ENCODE measurements at places on chromosomes 2 and 18.
A peak's percentile ranks its signal among the peaks of the same experiment; 100 is the strongest.

GRCh38 chr2:54771166-54771885 is 47.9 kb downstream of the EML6 start:
- no peak for DNase-seq

GRCh38 chr2:216056739-216057138 is 24.9 kb downstream of the PECR start:
- no peak for DNase-seq

- no peak for DNase-seq
Observed at GRCh38 chr2:160335441-160335840, 135.4 kb upstream of the ITGB6 start.

DNA sequence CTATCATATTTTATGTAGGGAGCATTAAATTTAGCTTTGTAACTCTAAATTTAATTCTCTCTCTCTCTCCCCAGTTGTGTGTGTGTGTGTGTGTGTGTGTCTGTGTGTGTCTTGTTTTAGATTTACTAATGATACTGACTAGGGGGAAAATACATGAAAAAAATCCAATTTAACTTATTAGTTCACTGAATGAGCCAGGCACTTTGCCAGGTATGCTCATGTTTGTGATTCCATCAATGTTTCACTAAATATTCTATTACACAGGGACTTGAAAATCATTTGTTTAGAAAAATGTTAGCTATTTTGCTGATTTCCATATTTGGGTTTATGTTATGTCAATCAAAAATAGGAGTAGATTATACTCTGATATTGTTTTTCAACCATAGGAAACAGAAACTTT is 203.7 kb upstream of the ZNF804A start:
- DNase-seq, result no peak

- no peak for DNase-seq
Observed at GRCh38 chr2:144240656-144241339, 279.1 kb downstream of the ZEB2 start.

GRCh38 chr2:184677171-184677570 is 78.8 kb downstream of the ZNF804A start:
- DNase-seq, result no peak

DNA sequence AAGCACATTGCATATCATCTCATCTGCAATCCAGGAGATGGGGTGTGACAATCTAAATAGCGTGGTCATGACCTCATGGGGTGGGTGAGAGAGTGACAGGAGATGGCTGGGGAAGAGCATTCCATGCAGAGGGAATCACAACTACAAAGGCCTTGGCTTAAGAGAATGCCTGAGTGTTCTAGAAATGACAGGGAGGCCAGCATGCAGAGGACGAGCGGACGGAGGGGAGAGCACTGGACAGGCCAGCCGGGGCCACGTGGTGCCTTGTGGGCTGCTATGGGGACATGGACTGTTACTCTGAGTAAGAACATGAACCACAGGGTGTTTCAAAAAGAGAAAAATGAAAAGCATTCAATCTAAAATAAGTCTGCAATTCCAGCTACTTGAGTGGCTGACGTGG is 117.9 kb upstream of the ODC1 start:
- no peak for DNase-seq

DNA sequence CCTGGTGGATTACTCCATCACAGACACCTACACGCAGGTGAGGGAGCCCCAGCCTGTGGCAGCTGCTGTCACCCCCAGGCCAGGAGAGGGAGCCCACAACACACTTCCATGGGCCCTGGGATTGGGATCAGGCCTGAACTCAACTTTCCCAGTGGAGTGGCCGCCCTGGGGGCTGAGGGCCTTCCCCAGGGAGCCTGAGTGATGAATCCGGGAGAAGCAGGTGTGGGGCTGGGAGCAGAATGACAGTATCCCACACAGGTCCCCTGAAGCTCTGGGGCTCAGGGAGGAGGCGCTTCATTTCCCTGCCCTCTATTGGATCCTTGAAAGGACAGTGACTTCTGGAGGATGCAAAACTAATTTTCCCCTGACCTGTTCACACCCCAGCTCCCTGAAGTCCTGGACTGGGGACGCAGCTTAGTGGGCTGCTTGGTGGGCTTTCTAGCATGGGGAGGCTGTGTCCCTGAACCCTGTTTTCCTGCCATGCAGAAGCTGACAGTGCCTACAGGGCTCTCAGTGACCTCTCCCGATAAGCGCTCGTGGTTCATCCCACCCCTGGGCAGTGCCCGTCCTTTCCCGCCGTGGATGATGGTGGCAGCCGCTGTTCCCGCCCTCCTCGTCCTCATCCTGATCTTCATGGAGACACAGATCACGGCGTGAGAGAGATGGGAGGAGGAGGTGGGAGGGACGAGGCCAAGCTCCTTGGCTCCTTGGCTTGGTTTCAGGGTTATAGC is 11.0 kb downstream of the SLC4A3 start:
- DNase-seq, result no peak

- DNase-seq, result no peak
Observed at GRCh38 chr2:64738026-64738425, 84.3 kb upstream of the SERTAD2 start.

- peak; percentile 57 for DNase-seq
Observed at GRCh38 chr2:173963323-173963816, 1.8 kb downstream of the SP3 start.

DNA sequence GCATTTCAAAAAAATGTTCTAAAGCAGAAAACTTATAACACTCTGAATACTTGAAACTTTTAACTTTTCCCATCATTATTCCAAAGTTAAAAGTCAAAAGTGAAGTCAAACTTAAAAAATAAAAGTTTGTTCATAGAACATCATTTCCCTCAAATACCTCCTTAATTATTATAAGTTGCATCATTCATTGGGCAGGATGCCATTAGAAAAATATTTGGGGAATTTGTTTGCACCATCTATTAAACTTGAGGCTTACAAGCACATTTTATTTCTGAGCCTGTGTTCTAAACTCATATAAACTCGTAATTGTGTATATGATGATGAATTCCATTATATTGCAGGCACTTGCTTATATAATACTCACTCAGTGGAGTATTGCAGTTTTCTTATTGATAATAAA is 588.0 kb upstream of the NRXN1 start:
- DNase-seq, result no peak

- DNase-seq, result no peak
Observed at GRCh38 chr2:125037135-125037653, 1012.1 kb downstream of the CNTNAP5 start.

- DNase-seq, result no peak
Observed at GRCh38 chr2:159297042-159297707, 10.7 kb upstream of the WDSUB1 start.

DNA sequence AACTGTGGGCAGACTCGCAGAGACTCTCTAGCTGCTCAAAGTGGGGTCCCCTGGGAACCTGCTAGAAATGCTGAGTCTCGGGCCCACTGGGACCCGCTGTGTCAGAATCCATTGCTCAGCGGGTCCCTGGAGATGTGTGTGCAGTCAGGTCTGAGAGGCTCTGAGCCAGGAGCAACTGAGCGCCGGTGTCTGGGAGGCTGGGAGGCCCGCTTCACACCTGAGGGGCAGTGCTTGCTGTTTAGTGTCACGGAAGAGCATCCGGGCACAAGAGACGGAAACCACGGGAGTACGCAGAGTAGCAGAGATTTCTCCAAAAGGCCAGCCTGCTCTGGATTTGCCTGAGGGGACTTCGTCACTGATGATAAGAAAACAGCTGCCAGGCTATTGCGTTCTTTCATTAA is 70.1 kb downstream of the EDAR start:
- DNase-seq, result no peak

GRCh38 chr2:120239488-120240287 is 13.0 kb upstream of the RALB start:
- no peak for DNase-seq

DNA sequence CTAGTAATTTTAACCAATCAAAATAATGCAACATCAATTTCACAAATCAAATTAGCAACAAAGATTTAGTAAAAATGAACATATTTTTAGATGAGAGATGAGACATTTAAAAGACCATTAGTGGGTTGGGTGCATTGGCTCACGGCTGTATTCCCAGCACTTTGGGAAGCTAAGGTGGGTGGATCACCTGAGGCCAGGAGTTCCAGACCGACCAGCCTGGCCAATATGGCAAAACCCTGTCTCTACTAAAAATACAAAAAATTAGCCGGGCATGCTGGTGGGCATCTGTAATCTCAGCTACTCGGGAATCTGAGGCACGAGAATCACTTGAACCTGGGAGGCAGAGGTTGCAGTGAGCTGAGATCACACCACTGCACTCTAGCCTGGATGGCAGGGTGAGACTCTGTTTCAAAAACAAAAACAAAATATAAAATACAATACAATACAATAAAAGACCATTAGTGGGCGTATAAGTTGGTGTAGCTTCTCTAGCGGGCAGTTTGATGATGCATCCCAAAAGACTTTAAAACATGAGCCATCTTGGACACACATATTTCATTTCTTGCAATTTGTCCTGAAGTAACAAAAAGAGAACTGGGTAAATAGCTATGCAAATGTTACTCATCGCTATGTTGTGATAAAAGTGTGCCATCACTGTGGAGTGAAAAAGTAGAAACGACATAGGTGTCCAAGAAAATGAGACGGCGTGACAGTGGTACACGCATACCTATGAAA is 101.8 kb downstream of the COL6A3 start:
- DNase-seq, result no peak

DNA sequence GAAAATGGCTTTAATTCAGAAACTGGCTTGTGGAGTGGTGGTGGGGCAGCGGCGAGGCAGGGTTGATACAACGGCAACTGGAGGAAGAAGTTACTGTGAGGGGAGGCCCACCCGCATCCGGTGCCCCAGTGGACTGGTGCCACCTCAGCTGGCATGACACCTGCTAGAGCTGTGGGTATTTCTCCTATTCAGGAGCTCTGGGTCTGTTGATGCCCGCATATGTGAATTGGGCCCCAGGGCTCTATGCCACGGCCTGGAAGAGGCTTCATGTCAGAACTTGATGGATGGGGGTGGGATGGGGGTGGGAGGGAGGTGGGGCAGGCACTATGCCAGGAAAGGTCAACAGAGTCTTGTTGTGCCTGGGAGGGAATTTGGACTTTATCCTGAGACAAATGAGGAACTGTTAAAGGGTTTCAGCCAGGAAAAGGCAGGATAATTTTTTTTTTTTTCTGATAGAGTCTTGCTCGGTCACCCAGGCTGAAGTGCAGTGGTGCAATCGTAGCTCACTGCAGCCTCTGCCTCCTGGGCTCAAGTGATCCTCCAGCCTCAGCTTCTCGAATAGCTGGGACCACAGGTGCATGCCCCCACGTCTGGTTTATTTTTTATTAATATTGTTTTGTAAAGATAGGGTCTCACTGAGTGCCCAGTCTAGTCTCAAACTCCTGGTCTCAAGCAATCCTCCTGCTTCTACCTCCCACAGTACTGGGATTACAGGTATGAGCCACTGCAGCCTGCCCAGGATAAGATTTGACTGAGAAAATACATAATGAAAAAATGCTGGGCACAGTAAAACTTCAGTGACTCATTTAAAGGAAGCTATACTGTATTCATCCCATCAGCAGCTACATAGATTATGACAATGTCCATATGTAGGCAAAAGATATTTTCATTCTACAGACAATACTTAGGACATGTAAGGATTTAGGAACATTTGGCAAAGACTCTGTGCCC is 52.6 kb downstream of the SH2D6 start:
- no peak for DNase-seq

DNA sequence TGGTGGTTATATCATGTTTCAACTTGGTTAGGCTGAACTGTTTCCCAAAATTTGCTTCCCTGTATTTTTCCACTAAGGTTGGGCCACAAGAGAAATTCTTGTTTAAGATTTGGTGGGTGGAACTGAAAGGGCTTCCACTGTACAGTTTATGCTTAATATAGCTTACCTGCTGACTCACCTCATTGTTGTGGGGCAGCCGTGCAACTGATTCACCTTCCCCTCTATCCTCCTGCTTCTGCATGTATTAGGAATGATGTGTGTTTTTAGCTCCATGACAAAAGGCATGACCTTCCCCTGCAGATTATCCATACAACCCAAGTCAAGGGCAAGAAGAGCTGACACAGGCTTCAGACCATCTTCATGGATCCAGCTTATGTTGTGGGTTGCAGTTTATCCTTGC is 98.4 kb upstream of the GULP1 start:
- DNase-seq, result no peak

DNA sequence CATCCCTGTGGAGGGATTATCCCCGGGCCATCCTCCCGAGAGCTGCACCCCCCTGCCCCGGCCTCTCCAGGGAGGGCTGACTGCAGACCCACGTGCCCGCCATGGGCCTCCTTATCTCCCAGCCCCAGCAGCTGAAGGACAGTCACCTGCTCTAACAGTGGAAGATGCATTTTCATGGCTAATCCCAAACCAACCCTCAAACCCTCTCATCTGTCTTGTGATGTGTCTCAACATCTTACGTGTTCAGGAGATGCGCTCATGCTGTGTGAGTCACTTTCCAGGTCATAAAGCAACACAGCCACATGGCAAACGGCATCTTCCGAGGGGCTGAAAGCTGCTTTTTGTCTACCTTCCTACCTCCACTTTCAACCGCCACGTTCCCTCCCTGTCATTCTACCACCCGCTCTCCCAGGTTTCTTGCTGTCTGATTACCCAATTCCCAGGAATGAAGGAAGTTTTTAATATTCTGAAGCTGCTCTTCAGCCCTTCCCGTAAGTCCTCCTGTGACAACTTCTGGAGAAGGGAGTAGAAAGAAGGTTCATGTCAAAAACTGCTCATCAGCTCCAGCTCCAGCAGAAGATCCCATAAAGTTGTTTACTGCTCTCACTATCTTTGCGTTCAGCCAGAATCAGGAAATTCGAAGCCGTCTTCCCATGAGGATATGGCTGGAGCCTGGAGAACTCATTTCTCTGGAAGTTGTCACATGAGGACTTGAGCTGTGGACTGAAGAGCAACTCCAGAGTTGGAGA is 54.5 kb downstream of the MBP start:
- no peak for DNase-seq

DNA sequence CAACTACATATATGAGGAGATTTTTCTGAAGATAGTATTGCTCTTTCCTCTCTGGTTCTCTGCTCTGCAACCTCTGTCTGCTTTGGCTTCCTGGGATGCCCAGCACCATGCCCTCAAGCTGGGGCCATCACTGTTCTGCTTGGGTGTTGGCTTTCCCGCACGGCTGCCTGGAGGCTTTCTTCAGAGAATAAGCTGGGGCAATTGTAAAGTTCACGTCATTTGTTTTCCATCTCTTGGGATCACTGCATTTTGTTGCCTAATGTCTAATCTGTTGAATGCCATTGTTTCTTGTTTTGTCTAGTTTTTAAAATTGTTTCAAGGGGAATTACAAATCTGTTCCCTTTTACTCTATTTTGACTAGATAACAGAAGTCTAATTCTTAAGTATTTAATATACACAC is 437.3 kb upstream of the NRP2 start:
- DNase-seq, result no peak

GRCh38 chr2:19362094-19362754 is 3.8 kb upstream of the OSR1 start:
- no peak for DNase-seq

Measured in T-helper 1 cell (primary cell).